ENCODE measurements at places on chromosomes 4 and X.

DNA sequence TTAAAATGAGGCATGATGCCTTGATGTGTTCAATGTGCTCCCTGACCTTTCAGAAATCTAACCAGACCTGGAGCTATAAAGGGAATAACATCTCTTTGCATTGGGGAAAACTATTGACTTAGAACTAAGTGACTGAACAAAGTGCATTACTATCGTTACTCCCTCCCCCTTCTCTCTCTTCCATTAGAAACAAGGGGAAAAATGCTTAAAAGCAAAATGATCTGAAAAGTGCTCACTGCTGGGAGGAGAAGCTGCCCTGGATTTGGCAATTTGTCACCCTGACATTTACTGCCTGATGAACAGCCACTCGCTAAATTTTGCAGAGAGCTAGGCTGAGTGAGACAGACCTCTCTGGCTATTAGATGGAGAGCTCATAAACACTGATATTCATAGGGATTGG, 48.6 kb upstream of the PARM1 start:
- DNase-seq, result no peak

GRCh38 chr4:78543424-78544125, 8.0 kb upstream of the ANXA3 start:
- no peak for DNase-seq

- peak; percentile 88 for DNase-seq
These were observed 3.0 kb upstream of the SLC2A9 start for GRCh38 chr4:10024303-10024702.

GRCh38 chrX:102950908-102951866, 14.1 kb downstream of the RAB40AL start:
- peak; percentile 65 for DNase-seq

DNA sequence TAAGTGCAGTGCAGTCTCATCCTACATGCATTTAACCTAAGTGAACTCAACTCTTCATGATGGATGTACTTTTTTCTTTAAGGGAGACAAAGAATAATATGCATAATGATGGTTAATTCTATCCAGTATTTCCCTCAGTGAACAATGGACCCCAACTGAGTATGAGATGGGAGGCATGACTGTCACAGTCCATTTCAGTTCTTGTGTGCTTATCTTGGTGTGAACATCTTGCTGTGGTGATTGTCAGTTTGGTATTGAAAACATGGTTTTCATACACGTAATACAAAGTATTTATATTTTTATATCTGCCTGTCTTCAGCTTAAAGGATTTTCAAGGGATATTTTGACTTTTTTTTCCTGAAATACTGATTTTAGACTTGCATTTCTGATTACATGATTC, 72.0 kb upstream of the NDUFC1 start:
- DNase-seq, result no peak

DNA sequence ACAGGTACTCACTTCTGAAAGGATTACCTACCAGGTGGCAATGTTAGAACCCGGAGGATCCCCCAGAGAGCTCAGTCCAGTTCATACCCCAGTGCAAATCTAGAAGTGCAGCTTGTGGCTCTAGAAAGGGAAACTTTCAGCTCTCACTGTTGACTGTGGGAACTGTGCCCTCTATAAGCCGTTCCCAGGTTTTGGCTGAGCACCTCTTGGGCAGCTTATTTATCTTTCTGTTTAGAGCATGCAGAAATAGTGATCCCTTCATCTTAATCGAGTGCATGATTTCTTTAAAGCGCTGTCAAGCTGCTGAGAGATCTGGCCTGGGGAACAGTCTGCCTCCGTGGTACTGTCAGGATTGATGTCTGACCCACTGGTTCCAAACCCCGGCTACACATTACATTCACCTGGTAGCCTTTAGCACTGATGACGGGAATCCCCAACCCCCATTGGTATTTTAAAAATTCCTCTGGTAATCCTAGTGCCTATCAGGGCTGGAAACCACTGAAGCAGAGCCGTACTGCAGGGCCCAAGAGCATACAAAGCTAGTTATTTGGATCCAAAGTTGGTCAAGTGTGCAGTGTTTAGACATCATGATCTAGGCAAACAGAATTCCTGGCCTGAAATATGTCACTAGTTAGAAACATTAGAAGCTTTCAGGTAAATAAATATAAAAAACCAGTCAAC, 103.2 kb downstream of the KLHL8 start:
- no peak for DNase-seq

DNA sequence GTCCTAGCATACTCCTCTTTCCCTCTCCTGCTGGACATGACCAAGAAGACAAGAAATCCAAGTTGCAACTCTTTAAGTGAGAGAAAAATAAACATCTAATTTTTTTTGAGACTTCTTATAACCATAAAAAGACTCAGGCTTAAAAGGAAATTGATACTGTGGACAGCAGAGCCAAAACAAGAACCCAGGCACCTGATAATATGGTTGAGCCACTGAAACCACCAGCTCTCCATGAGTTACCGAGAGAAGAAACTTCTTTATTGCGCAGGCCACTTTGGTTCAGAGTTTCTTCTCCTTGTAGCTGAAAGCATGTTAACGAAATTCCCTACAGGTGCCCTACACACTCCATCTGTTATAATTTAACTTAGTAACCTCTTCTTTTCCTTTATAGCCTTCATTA, 11.3 kb upstream of the SPCS3 start:
- no peak for DNase-seq

GRCh38 chrX:46757052-46757451, 1.9 kb downstream of the SLC9A7 start:
- DNase-seq, result no peak

- DNase-seq, result no peak
These were observed 150.3 kb downstream of the FGF16 start for GRCh38 chrX:77597511-77597910.

GRCh38 chr4:11514779-11515419, 86.2 kb upstream of the HS3ST1 start:
- DNase-seq, result peak; percentile 17

DNA sequence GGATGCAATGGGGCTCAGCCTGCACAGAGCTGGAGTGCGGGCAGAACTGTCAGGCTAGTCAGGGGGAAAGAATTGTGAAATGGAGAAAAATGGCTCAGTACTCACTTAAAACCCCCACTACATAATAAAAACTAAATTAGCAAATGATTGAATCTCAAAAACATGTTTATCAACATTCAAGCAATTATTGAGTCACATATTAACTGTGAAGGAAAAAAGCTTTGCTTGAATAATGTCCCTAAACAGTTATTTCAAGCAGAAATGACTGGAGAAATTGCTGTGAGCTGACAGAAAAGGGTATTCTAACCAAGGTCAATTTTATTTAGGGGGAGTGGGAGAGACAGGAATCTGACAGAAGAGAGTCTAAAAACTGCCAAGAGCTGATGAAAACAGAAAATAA, 37.4 kb downstream of the GPC3 start:
- no peak for DNase-seq

GRCh38 chr4:185341377-185341776, 54.3 kb downstream of the LRP2BP start:
- DNase-seq, result no peak

DNA sequence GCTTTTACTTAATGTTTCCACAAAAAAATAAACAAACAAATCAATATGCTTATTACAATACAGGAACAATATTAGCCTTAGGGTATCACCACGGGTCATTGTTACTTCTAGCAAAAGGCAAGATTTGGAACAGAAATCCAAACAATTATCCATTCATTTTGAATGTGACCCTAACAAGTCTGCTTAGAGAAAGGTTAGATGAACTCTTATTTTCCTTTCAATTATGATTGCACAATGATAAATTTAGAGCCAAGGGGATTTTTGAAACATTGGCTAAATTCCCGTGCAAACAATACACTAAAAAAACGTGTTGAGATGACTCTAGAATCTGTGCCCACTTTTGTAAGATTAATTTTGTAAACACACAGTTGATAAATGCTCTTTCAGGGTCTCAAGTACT, 474.7 kb downstream of the PCDH7 start:
- DNase-seq, result no peak

DNA sequence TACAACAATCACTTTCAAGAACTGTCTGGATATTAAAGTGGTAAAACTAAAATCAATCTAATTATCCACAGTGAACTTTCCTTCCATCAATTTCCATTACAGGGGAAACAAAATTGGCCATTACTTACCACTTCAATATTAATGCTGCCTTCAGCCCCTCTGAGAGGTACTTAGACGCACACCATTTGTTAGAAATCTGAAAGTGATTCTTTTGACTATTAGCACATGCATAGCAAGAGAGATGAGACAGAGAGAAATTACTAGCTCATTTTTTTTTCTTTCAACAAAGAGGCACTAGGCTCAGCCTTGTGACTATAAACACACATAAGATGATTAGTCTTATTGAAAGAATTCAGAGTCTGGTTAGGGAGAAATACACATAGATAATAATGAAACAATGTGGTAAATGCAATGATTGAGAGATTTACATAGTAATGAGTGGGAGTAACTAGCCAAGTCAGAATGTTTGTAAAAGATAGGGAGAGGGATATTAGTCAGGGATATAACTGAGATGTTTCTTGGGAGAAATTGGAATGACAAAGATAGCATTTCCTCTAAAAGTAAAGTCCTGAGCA, 93.3 kb downstream of the YIPF7 start:
- DNase-seq, result no peak

GRCh38 chr4:17232566-17233253, 279.2 kb downstream of the QDPR start:
- DNase-seq, result no peak

- DNase-seq, result no peak
These were observed 127.4 kb downstream of the GRIA3 start for GRCh38 chrX:123311486-123311885.

DNA sequence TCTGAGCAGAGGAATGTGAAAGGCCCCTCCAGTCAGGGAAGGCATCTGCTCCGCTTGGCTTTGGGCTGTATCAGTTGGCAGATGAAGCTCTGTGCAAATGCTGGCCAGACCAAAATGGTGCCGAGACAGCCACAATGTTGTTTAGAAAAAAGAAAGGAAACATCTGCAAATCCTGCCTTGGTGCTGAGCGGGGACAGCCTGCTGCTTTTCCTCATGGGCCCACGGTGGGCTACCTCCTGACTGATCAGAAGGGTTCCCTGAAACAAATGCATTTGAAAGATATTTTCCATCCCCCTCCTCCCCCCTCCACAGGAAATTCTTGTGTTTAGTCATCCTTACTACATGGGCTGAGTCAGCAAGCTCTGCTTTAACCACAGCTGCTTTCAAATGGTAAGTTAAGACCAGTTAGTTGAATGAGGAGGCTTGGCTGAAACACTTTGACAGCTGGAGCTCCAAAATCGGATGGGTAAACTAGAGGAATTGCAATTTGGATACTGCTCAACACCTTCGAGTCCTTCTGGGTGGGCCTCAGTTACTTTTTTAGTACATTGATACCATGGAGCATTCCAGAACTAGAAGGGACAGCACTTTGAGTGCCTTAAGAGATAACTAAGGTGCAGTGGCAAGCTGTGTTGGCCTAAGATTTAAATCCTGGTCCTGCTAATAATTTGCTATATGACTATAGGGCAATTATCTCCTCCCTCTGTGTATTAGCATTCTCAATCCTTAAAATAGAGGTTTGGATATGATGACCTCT, 36.0 kb downstream of the PLAC1 start:
- peak; percentile 62 for DNase-seq

- DNase-seq, result no peak
These were observed 981.1 kb upstream of the AGA start for GRCh38 chr4:178423366-178423765.

GRCh38 chr4:8205749-8206611, 6.9 kb downstream of the SH3TC1 start:
- DNase-seq, result no peak

DNA sequence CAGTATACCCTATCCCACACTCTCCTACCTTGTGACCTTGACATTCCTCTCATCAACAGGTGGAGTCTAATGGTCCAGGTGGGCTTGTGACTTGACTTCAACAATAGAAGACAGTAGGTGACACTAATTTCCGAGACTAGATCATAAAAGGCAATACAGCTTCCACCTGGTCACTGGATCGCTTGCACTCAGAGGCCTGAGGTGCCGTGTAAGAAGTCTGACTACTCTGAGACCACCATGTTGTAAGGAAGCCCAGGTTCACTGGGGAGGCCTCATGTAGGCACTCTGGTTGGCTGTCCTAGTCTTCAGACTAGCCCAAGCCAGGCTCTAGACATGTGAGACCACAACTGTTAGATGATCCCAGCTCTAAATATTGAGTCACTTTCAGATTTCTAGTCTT, 370.4 kb downstream of the MID1IP1 start:
- DNase-seq, result no peak

GRCh38 chrX:30751497-30751896, 98.3 kb downstream of the GK start:
- no peak for DNase-seq

GRCh38 chr4:174742561-174742960, 86.5 kb downstream of the GLRA3 start:
- DNase-seq, result no peak

DNA sequence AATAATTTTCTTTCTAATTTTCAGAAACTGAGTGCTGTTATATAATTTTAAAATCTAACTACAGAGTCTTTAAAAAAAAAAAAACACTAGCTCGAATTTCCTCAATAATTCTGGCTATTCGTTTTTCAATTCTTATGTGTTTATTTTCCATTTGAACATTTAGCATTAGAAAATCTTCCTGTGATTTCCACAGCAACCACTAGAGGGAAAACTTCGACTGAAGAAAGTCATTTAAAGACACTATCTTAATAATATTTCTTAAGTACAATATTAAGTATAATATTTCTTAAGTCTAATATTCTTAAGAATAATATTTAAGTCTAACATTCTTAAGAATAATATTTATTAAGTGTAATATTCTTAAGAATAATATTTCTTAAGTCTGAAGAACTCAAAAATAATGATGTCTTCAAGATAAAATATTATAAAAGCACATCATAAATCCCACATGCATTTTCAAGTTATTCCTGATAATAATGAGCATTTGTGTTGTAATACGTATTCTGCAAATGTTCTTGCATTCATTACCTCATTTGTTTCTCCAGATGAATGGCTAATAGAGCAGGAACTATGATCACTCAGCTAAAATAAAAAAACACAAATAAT, 118.4 kb upstream of the WDR17 start:
- DNase-seq, result peak; percentile 44

- DNase-seq, result no peak
These were observed 132.6 kb upstream of the RPS6KA6 start for GRCh38 chrX:84320614-84321013.

DNA sequence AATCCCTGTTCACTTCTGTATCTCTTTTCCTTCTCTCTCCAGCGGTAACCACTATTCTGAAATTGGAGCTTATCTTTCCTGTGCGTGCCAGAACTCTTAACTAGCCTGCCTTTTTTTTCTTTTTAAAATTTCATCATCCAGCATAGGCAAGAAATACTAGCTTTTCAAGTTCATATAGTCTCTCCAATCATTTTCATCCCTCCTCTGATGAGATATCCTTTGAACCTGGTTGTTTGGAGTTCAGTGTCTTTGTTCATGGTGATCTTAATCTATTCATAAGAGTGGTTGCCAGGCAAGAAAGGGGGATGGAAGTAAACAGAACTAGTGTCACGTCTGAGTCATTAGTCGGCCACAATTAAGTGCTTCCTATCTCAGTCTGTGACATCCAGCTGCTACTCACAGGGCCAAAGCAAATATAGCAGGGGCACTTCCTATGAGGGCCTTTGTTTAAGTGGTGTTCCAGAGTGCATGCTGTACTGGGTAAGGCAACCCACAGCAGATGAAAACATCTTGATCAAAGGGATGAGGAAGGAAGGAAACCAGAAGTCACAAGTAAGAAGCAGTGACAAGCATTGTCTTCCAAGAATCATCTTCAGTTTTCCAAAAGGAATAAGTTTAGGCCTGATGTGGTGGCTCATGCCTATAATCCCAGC, 56.4 kb upstream of the XIAP start:
- DNase-seq, result peak; percentile 61

Measured in suppressor macrophage (primary cell).